Nephron progenitor cell (in vitro differentiated cells): ENCODE measurements at places on chromosomes 16 and 17.

DNA sequence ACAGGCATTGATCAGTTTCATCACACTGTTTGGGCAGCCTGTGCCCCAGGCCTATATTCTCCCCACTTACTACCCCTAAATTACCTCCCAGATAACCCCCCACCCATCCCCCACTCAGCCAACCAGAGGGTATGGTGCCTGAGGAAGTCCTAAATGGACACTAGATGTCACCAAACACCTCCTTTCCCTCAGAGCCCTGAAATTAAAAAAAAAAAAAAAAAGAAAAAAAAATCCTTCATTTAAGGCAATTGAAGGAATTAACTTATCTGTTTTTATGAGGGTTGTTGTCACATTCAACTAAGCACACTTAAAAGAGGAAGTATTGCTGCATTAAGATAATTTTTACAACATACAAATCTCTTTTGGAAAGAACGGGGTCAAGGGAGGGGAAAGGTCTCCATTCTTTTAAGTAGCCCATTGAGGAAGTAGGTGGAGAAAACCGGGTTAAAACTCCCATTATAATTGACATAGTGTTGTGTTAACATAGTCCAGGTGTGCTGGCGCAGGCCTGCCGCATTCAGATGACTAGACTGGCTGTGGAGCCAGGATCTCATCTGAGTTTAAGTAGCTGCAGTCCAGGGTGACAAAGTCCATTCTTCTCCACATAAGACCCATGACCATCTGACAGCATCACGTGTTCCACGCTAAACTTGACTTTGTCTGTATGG is 46.3 kb downstream of the SNX11 start:
- peak; percentile 63 for DNase-seq

DNA sequence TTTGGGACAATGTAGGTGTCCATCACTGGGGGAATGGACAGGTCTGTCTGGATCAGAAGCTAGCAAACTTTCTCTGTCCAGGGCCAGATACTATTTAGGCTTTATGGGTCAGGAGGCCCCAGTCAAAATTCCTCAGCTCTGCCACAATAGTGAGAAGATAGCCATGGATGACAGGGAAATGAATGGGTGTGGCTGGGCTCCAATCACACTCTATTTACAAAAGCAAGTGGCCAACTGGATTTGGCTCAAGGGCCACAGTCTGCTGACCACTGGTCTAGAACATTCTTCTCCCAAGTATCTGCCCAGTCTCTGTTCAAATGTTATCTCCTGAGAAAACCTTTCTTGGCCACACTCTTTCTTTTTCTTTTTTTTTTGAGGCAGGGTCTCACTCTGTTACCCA is 339.9 kb downstream of the SOX9 start:
- no peak for DNase-seq

- DNase-seq: no peak
These were observed 48.9 kb upstream of the HAPSTR1 start for GRCh38 chr16:9042533-9042932.

DNA sequence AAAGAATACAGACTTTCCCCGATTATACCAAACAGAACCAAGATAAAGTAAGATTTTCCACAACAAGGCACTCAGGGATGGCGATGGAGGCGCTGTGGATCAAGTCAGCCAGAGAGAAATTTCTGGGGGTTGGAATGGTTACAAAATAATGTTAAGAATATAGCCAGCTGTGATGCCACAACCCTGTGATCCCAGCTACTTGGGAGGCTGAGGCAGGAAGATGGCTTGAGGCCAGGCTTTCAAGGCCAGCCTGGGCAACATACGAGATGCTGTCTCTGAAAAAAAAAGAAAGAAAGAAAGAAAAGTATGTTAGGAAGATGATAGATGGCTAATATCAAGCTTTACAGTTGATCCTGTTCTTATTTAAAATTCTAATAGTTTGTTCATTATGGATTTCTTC is 10.6 kb upstream of the ALOX12 start:
- DNase-seq: no peak

DNA sequence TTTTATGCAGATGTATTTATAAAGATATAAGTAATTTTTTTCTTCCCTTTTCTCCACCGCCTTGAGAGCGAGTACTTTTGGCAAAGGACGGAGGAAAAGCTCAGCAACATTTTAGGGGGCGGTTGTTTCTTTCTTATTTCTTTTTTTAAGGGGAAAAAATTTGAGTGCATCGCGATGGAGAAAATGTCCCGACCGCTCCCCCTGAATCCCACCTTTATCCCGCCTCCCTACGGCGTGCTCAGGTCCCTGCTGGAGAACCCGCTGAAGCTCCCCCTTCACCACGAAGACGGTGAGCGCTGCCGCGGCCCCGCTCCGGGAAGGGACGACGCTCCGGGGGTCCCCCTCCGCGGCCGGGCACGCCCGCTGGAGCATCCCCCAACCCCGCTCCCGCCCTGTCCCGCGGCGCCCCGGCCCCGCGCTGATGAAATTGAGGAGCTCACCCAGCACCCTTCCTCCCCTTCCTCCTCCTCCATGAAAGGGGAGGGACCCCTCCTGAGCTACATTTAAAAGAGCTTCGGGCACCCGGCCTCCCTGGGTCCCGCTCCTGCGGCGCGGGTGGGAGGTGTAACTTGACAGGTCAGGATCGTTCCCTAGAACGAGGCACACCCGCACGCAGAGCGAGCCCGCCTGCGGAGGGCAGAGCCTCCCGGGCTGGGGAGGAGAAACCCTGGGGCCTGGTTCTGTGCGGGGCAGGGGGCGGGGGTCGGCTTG is 706 bp downstream of the HLF start:
- DNase-seq: peak; percentile 48

GRCh38 chr17:41618341-41619035 is 5.9 kb downstream of the KRT17 start:
- DNase-seq: no peak

DNA sequence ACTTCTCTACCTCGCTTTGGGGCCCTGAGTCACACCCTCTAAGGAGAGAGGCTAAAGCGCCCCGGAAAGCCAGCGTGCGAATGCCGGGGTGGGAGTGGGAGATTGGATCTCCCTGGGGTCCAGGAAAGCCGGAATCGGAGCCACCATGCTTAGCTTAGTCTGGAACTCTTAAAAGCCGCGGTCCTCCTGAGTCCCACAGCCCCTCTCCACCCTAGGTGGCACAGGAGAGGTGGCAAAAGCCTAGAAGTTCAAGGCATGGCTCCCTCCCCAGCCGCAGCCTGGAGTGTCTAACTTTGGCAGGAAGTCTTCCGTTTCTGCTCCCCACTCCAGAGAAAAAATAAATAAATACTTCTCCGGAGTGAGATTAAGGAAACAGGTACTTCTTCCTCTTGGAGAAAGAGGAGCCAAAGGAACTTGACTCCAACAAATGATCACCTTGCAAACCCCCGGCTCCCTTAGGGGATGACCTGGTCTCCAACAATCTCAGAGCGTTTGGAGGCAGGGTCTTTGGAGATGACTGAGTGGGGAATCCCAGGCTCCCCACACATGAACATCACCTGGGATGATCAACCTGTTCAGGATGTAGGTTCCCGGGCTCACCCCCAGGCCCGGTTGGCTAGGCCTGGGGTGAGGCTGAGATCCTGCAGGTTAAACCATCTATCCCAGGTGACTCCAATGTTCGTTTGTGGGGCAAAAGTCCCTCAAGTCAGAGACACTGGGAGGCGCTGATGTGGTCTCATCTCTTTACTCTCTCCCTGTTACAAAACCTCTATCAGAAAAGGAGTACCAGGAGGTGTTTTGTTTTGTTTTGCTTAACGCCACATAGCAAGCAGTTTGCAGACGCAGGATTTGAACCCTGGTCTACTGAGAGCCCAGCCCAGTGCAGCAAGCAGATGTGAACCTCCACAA is 2.9 kb downstream of the CIITA start:
- DNase-seq: no peak

DNA sequence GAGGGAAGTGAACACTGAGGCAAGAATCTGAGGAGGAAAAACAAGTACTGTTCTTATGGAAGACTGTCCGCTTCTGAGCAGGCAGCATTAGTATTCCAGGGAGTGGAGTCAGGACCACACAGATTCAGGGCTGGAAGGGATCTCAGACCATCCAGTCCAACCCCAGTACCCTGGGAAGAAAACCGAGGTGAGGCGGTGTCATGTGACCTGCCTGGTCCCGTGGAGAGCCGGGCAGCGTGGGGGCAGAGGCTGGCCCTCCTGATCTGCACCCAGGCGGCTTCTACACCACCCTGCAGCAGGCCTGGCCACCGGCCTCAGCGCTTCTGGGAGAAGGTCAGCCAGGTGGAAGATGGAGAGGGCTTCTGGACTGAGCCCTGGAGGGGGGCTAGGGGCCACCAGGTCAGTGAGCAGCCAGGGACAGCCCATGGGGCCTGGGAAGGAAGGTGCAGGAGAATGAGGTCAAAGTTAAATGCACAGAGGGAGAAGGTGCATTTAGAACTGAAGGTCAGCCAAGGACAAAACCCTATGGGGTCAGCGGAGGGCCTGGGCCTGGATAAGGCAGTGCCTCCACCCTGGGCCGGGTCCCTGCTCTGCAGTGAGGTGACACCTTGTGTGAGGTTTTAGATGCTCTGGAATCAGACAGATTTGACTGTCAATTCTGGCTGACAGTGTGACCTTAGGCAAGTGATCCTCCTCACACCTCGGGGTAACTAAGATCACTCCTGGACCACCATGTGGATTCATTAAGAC is 45.9 kb downstream of the VAC14 start:
- DNase-seq: no peak

GRCh38 chr17:30376621-30377452 is 1.9 kb upstream of the CPD start:
- DNase-seq: no peak

GRCh38 chr17:35254107-35254773 is 11.4 kb downstream of the SLFN5 start:
- DNase-seq: no peak

- no peak for DNase-seq
These were observed 20.2 kb upstream of the C1QL1 start for GRCh38 chr17:44988044-44988942.

GRCh38 chr17:16384557-16384956 is 3.7 kb downstream of the UBB start:
- no peak for DNase-seq

DNA sequence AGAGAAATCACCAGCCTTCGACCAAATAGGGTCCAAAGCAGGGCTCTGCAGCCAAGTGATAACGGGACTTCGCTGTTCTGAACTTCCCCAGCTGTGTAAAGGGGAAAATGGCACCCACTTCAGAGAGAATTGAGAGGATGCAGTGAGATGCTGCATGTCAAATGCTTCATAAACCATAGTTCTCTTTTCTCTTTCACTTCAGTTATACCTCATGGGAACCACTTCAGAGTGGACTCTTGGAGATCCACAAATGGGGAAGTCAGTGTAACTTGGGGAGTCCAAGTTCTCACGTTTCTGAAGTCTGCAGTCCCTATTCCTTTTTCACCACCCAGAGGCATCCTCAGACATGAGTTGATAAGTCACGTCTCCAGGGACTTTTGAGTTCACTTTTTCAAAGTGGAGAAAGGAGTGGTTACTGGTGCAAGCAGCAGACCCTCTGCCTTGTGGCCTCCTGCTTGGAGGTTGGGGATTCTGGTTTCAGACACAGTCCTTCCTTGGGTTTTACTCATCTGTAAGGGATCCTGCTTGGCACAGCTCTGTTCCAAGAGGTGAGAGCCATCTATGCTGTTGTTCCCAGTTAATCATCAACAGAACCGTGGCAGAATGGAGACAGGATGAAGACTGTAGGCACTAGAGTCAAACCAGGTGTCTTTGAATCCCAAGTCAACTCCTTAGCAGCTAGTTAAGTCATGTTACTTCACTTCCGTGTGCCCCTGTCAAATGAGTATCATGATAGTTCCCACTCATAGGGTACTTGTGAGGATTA is 123.4 kb upstream of the NOL11 start:
- no peak for DNase-seq

GRCh38 chr17:7237761-7238419 is 1.4 kb downstream of the PHF23 start:
- peak; percentile 85 for DNase-seq

GRCh38 chr17:67322042-67322787 is 44.2 kb downstream of the PSMD12 start:
- peak; percentile 15 for DNase-seq

DNA sequence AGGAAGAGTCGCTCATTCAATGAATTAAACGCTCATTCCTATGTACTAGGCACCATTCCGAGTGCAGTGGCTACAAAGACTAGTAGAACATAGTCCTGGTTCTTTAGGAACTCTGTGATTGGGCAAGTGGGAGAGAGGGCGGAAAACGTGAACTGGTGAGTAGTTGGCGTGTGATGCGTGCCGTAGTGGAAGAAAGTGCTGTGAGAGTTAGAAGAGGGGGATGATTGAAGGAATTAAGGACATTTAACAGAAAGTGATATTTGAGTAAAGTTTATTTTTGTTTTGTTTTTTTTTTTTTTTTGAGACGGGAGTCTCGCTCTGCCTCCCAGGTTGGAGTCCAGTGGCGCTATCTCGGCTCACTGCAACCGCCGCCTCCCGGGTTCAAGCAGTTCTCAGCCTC is 7.9 kb upstream of the SLFN14 start:
- DNase-seq: no peak

GRCh38 chr16:50444526-50444925 is 75.7 kb upstream of the BRD7 start:
- no peak for DNase-seq

- DNase-seq: no peak
These were observed 23.5 kb downstream of the SNN start for GRCh38 chr16:11691771-11692170.

DNA sequence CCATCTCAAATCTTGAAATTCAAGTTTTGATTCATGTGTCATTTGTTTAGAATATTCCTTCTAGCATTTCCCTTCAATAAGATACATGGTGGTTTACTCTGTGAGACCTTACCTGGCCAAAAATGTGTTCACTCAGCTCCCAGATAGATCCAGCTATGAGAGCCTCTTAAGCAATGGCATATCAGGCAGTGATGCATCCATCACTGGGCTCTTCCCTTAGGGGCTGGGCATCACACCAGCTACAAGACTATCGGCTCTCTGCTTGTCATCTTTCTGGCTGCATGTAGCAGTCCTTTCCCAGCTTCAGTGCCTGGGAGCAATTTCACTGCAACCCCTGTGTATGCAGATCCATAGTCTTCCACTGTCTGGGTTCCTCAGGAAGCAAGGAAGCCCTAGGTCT is 40.6 kb downstream of the GOSR1 start:
- DNase-seq: no peak

- DNase-seq: peak; percentile 79
These were observed at the start of gene CLN3 for GRCh38 chr16:28491970-28492474. TSS of gene CLN3 (minus strand) at chr16:28492074. CDS start at chr16:28491759, 315 bp downstream.

DNA sequence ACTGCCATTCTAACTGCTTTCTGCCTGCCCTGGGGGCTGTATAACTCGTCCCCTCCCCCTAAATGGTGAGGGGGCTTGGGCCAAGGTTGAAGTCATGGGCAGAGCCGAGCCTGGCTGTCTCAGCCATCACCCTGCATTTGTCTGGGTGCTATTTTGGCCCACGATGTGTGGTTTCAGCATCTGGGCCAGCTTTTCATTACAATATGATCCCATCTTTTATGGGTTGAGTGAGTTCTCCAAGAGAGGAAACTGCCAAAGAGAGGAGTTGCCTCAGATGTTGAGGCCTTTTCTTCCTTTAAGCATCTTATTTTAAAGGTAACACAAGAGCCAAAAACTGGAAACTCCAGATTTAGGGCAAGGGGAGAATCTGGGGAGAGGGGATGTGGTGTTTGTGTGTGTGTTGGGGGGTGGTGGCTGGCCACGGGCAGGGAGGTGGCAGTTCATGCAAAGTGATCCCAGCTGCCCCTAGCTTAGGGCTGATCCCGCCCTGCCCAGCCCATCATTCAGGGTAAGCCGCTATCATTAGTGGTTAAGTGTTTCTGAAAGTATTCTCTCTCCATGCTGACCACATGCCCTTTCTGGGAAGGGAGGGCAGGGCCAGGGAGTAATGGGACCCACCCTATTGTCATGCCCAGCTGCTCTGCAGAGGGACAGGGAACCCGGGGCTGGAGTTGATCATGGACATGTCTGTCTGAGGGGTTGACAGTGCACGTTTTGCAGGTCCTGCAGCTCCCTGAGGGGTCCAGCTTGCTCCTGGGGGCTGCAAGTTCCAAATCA is 83.2 kb upstream of the CLEC18A start:
- no peak for DNase-seq
